ENCODE measurements at places on chromosomes 2 and 18.

DNA sequence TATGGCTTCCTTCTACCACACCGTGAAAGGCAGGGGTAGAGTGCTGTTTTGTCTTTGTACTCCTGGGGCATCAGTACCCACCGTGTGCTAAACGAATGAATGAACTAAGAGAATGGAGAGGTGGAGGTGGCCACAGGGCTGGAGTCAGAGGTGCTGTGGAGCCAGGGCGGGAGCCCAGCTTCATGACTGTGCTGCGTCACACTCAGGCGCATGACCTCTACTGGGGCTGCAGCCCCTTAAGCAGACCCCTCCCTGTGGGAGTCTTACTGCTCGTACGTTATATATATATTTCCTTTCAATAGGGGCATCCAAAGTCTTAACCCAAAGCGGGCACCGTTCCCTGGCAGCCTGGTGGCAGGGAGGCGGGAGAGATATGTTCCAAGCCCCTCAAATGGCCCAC lies 18.0 kb upstream of the LBH start:
- DNase-seq: no peak

DNA sequence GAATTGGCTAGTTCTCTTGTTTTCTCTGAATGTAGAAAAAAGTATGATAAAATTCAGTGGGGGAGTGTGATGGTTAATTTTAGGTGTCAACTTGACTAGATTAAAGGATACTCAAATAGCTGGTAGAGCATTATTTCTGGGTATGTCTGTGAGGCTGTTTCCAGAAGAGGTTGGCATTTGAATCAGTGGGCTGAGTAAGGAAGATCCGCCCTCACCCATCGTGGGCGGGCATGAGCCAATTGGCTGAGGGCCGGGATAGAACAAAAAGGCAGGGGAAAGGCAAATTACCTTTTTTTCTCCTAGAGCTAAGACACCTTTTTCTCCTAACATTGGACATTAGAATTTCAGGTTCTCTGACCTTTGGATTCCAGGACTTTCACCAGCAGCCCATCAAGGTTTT lies 667.6 kb upstream of the SLC8A1 start:
- DNase-seq: no peak

GRCh38 chr2:140876015-140876414 lies 1254.8 kb downstream of the LRP1B start:
- no peak for DNase-seq

DNA sequence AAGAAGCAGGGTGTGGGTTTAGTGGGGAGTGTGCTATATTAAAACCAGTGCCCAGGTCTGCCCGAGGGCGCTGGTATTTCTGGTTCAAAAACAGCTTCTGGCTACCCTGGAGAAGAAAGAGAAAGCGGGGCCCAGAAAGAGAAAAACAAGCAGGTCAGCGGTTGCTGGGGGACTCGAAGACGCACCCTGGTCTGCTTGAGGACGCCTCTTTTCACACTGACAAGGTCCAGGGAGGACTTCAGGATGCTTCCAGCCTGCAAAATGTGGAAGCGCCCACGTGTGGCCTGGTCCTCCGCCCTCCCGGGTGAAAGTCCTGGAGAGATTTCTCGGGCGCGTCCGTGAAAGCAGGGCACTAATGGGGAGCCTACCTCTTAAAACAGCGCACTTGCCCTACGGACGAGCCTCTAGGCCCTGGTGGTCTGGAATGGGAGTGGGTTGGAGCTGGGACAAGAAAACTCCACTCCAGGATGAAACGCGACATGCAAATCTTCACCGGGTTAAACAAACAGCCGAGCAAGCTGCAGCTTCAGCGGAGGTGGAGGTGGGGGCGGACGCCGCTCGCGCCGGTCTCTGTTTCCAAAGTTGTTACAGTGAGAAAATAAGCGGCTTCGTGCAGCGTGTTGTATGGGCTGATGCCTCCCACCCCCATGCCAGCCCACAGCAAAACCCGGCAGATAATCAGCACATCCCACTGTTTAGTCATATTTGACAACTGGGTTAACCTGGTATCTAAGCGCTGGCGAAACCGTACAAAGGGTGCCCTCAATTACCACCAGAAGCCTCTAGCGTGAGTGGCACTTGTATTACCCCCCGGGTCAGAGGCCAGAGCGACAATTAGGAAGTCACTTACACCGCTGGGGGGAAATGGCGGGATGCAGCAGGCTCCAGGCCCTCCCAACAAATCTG lies 1.1 kb upstream of the SP9 start:
- no peak for DNase-seq

GRCh38 chr2:95034221-95034620 lies 8.7 kb downstream of the MAL start:
- no peak for DNase-seq

DNA sequence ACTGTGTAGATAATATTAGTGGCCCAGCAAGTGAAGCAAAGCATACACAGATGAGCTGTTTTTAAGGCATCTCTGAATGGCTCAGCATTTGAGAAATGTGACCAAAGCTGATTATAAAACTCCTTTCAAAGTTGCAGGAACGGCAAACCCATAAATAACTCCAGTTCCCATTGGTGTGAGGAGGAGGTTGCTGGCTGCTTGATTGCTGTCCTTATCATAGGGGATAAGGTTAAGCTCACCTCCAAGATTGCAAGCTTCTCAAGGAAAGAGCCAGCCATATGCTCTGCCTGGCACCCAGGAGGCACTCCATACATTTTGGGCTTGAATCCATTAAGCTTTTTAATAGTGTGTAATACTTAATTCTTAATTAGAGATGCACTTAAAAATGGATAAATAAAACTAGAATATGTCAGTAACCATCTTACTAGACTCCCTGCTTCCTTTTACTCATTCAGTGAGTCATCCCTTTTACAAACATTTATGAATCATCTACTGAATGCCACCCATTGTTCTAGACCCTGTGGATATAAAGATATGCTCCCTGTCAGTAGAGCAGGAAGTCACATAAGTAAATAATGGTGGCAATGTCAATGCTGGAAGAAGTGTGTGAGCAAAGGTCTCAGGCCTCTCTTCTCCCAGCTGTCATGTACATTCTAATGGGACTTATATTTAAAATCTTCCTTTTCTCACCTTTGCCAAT lies 99.3 kb downstream of the SPATS2L start:
- DNase-seq: no peak

DNA sequence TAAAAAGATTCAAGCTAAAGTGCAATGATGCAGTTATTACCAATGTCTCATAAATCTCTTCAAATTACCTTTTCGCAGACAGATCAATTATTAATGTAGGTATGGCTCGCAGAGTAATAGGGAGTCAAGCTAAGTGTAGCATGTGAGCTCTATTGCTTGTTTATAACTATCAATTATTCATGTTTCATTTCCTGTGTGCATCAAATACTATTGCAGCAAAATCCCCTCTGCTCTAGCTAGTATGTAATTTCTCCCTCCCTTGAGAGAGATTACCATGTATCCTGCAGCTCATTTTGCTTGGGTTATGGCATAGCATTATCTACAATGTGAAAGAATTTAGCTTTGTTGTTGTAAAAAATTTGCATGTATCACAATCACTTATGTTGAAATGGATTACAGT lies 65.6 kb upstream of the SCN1A start:
- DNase-seq: no peak

- no peak for DNase-seq
Observed at GRCh38 chr2:45014016-45014702, 4.9 kb upstream of the SIX2 start.

DNA sequence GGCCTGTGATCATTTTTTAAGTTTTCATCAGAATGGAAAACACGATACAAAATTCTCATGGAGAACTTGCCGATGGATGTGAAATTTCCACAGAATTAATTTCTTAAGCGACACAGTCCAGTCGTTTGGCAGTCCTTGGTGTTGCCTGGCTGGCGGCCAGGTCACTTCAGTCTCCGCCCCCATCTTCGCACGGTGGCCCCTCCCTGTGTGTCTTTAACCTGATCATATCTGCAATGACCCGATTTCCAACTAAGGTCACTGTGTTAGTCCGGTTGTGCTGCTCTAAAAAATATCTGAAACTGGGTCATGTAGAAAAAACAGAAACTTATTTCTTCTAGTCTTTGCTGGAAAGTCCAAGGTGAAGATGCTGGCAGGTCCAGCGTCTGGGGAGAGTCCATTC lies 44.5 kb upstream of the COPS8 start:
- no peak for DNase-seq

- no peak for DNase-seq
Observed at GRCh38 chr2:46269544-46270273, 27.5 kb upstream of the EPAS1 start.

GRCh38 chr18:79483971-79484491 lies 88.3 kb downstream of the NFATC1 start:
- DNase-seq: no peak

- DNase-seq: no peak
Observed at GRCh38 chr18:61569176-61569892, 236.1 kb downstream of the CDH20 start.

DNA sequence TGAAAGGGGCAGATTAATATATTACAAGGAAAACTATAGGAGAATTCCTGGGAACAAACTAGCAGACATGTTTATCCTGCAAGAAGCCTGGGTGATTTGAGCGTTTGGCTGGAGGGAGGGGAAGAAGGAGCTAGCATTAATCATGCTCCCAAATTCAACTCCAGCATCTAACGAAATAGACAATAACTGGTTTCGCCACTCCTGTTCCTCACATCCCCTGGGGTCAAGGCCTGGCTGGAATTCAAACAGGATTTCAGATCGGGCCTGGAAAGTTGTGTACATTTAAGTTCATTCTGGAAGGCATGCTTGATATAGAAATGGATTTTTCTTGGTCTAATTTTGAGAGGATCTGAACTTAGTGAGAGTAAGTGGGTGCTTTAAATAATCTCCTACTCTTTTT lies 126.1 kb upstream of the CTAGE1 start:
- DNase-seq: no peak
